ENCODE measurements at places on chromosomes 4 and X.
A peak's percentile ranks its signal among the peaks of the same experiment; 100 is the strongest.

DNA sequence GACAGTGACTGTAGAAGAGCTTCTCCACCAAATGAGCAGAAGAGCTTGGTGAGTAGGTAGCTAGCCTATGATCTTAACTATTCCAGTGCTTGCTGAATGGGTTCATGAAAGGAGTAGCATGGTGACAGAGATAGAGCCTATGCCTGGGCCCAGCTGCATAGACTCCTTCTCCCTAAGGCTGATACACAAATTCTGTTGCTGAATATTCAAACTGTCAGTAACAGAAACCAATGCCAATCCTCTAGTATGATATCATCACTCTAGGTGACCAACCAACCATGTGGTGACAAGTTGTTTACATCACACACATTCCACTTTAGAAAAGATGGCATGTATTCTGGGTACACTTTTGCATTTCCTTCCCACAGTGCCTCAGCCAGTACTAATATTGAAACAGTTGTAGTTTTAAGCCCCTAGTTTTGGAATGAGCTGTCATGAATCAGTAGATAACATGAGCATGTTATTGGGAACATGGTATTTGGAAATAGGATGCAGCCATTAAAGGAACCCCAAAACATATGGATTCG is 103.4 kb upstream of the GRXCR1 start:
- no peak for DNase-seq

- no peak for DNase-seq
Observed at GRCh38 chrX:128408842-128409241, 356.6 kb upstream of the ACTRT1 start.

DNA sequence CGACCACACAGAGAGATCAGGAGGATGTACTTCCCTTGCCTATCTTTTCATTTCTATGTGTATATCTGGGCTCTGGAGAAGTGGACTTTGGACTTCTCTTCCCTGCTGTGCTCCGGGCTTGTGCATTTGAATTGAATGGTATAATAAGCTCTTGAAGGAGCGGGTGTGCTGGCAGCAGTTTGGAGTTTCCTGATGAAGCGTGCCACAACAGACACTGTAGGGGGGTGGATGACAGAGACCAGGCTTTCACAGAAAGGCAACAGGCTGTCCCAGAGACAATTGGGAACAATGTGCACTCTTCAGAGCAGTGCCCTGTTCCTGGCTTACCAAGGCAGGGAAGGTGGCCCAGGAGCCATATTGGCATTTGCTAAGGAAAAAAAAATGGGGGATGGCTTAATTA is 170.1 kb downstream of the FRMPD4 start:
- DNase-seq, result no peak

DNA sequence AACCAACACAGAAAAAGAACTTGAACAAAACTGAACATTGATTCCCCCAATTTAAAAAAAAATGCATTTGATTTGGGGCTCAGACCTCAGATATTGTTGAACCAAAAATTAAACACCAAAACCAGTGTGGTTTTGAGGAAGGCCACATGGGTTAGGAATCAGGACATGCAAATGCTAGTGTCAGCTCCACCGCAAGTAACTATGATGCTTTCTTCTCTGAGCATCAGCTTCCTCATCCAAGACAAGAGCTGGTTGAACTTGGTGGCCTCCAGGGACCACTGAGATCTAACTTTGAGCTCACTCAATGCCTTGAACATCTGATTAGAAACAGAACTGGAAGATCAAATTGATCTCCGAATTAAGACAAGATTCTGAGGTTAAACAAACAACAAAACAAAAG is 142.9 kb upstream of the NWD2 start:
- DNase-seq, result no peak

DNA sequence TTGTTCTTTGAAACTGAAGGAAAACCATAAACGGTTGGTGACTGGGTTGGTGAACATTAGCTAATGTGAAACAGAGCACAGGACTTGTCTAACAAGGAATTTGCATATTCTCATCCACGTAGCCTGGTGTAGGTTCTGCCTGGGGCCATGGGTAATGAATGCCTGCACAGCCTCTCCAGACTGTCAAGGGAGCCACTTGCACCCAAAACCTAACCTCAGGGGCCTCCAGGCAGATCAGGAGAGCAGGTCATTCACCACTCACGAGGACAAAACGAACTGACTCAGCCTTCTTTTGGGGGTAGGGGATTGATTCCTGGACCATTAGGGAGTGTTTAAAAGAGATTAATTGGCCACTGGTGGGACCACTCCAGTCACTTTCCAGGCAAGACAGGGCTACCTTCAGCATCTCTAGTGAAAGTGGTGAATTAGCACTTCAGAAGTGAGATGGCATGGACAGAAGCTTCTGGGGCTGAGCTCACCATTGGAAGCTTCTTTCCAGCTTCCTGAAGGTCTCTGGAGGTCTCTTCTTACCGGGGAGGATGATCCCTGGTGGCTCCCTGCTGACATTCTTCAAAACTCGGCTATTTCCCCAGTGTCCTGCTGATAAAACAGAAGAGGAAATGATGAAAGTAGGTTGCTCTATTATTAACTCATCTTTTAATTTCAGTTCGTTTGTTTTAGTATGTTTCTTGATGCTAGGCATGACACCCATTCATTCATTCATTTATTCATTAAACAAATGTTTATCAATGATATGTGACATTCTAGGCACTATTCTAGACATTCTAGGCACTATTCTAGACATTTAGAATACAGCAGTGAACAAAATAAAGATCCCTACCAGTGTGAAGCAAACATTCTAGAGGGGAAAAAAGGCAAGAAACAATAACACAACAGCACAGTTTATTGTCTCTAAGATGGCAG is 104.5 kb upstream of the LNX1 start:
- DNase-seq, result no peak

GRCh38 chr4:111649308-111649707 is 495.9 kb upstream of the FAM241A start:
- DNase-seq, result no peak

DNA sequence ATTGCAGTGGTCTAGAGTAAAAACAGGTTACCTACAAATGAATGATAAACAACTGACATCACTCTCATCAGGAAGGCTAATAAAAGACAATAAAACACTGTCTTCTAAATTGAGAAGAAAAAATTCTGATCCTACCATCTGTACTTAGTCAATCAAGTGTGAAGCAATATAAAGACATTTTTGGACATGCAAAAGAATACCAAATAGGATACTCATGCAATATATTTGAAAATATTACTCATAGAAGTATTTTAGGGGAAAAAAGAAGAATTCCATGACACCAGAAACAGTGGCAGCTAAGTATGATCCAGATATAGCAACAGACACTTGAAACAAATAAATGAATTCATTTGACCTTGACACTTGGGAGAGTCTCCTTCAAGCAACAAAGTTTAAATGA is 63.8 kb upstream of the FAM120C start:
- DNase-seq, result no peak

GRCh38 chr4:36590343-36590742 is 308.9 kb downstream of the DTHD1 start:
- no peak for DNase-seq

GRCh38 chrX:53481816-53482465 is 47.8 kb upstream of the HSD17B10 start:
- DNase-seq, result peak; percentile 25

DNA sequence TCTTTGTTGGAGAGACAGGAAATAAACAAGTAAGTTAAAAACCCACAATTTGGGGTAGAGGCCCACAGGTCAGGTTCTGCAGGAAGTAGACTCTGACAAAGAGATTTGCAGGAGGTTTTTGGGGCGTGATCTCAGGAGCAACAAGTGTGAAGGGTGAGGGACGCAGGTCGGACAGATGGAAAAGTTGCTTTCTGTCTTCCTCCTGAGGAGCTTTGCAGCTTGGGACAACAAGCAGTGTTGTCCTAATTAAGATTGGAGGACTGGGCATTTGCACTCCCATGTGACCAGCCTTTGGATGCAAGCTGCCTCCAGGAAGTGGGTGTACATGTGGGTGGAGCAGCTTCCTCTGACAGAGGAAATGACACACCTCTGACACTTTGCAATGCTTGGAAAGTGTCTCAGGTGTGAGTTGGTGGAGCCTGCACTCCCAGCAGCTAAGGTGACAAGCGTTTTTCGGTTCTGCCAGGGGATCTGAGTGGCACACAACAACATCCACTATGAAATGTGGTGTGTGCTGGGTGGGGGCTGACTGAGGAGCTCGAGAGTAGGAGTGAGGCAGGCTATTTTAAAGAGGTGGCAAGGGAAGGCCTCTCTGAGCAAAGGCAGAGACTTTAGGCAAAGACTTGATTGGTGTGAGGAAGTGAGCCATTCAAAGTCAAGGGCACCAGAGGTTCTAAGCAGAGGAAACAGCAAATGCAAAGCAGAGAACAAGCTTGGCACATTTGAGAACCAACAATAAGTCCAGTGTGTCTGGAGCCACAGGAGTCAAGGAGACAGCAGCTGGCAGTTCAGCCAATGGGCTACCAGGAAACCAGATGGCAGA is 339.8 kb upstream of the GATB start:
- DNase-seq, result no peak

DNA sequence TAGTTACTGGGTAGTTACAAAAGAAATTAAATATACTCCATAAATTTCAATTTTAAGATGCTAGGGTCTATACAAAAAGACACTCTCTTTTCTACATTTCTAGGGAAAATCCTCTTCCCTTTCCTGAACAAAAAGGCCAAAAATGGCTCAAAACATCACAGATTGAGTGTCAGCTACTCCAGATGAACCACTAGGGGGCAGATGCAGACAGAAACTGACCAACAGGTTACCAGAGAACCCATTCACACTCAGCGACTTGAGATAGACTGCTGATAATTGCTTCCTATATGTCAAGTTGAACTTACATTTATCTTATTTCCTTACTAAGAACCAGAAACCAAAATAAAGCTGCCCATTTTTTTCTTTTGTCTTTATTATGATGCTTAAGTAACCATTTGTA is 83.4 kb upstream of the MID1IP1 start:
- DNase-seq, result no peak

DNA sequence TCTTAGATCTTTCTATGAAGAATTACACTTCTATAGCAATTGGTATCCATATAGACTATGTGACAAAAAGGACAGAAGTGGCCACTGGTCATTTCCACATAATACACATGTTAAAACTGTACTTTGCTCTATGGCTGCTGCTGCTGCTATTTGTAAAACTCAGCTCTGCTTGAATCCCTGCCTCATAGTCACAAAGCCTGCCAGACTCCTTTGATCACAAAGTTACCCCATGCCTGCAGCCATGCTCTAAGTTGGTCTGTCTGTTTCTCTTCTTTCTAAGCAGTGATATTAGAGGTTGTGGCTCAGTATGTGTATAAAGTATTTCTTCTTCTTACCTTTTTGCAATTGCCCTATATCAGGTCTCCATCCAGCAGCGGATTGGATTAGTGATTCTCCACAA is 210.9 kb downstream of the GRID2 start:
- no peak for DNase-seq

DNA sequence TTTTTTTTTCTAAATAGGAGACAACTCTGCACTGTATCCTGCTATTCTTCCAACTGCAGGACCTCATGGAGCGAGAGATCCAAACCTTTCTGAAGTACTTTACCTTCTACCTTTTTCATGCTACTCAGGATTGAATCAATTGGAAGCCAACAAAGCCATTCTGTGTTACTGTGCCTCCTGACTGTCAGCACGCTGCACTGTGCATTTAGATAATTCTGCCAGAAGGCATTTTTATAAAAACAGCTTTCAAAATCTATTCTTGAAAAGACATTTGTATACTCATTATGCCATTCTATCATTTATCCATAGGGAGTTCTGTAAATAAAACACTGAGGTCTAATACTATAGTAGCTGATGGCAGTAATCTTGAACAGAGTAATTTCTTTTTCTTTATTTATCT is 142.8 kb downstream of the SLIT2 start:
- no peak for DNase-seq

DNA sequence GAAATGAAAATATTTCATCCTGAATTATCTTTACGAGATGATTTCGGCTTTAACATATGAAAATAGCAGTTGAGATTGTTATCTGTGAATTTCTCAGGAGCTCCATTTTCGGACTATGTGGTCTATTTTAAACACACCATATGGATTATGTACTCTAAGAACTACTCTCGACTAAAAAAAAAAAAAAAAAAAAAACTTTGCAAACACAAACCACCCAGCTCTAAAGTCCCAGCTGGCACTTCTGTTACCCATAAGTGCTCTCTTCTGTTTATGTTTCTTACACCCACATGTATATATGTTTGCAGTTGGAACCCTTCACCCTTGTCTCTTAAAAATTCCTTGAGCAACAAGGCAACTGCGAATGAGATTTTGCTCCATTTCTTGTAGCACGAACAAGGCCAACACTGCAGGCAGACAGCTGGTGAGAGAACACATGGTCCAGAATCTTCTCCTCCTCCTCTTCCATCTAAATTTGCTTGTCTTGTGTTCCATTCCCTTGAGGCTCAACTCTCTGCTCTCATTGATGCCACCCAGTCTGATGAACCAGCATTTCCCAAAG is 172.7 kb upstream of the HCCS start:
- DNase-seq, result no peak

- no peak for DNase-seq
Observed at GRCh38 chrX:16188687-16189086, 21.4 kb downstream of the MAGEB17 start.

All from muscle of back (tissue), 13 donors.